ENCODE measurements at places on chromosomes 16 and 17. TPM values are rescaled to one million over a fixed set of nuclear protein-coding genes. Genes with fewer than 3 reads are reported as not detected.

- no peak overlapping the region for H3K27ac ChIP-seq
- no peak for DNase-seq
- no peaks in the 10 kb centered on the region for H3K27me3 ChIP-seq
- no peak overlapping the region for H3K4me3 ChIP-seq
- no peaks in the 10 kb centered on the region for H3K36me3 ChIP-seq
Observed at GRCh38 chr16:31268891-31269290, 9.1 kb downstream of the ITGAM start.

GRCh38 chr17:10648956-10649355 is 8.2 kb downstream of the MYH3 start:
- H3K27me3 ChIP-seq: no peaks in the 10 kb centered on the region
- H3K36me3 ChIP-seq: no peaks in the 10 kb centered on the region
- no peak for DNase-seq
- H3K27ac ChIP-seq: no peak overlapping the region
- H3K4me1 ChIP-seq: no peaks in the 10 kb centered on the region

- peaks cover 4% of the 10 kb centered on the region for H3K4me1 ChIP-seq
- peaks cover 54% of the 10 kb centered on the region for H3K27me3 ChIP-seq
- DNase-seq: no peak
- no peaks in the 10 kb centered on the region for H3K36me3 ChIP-seq
Observed at GRCh38 chr17:83100220-83100852, 20.9 kb downstream of the METRNL start.

SMIM22 gene
- 8.4 TPM for polyA plus RNA-seq

- DNase-seq: no peak
- peaks cover 5% of the 10 kb centered on the region for H3K4me1 ChIP-seq
- H3K27me3 ChIP-seq: no peaks in the 10 kb centered on the region
- no peak overlapping the region for H3K27ac ChIP-seq
Observed at GRCh38 chr16:12193692-12194091, 217.2 kb downstream of the SNX29 start.

Measured in keratinocyte (primary cell).